Stimulated activated CD4-positive, alpha-beta T cell treated with anti-CD3 and anti-CD28 coated beads, TNF-alpha, amount 100 ng/mL, for 48 hours (primary cell): ENCODE measurements at places on chromosomes 16 and 17.

DNA sequence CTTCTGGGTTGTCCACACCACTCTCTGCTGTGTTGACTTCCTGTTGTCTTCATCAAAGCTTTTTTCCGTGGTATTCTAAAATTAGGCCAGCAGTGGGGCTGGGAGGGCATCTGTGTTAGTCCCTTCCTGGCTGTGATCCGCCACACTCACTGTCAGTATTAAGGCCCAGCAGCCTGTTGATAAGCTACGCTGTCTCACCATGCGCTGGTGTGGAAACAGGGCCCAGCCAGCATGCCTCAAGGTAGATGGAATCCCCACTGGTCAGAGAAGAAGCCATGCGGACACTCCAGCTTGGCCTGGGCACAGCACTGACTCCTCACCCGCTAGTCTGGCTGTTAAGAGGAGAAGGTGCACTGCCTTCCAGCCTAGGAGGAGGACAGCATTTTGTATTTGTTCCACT is 11.4 kb downstream of the CDR2L start:
- DNase-seq: no peak

DNA sequence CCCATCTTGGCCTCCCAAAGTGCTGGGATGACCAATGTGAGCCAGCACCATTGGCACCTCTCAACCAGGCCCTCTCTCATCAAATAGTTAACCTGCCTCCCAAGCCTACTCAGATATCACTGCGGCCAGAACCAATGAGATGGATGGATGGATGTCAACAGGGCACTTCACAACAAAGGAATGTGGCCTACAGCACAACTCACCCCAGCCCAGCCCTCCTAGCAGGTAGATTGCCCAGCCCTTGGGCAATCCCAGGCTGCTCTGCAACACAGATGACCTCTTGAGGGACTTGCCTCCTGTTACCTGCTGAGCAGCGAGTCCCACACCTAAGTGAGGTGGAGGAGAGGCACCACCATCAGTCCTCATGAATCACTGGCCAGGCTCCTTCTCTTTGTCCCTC is 22.6 kb upstream of the KIFC3 start:
- no peak for DNase-seq

DNA sequence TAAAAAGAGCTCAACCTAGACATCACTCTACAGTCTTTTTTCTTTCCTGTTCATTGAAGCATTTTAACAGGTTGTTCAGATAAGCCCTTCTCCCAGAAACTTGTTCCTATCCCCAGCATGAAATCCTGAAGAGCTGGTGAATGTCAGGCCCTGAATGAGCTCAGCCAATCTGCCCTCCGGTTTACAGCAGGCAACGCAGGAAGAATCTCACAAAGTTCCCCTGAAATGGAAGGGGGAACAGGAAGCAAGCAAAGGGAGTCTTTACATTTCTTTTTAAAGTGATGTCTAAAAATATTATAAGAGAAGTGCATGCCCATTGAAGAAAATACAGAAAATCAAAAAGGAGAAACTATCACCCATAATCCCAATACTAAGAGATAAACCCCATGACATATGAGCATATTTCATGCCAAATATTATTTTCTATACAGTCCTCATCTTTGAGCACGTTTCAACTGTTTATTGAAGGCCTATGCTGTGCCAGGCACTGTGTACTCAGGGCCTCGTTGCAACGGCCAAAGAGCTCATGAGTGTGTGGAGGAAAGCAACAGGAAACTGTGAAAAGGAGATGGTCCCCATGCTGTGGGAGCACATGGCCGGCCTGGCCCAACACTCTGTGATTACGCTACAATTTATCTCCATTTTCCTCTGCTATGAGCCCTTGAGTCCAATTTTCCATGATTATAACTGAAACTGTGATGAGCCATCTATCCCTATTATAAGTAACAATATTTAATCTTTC is 5.7 kb downstream of the TK2 start:
- no peak for DNase-seq

GRCh38 chr16:11060842-11061241 is 116.5 kb downstream of the CLEC16A start:
- DNase-seq: no peak

DNA sequence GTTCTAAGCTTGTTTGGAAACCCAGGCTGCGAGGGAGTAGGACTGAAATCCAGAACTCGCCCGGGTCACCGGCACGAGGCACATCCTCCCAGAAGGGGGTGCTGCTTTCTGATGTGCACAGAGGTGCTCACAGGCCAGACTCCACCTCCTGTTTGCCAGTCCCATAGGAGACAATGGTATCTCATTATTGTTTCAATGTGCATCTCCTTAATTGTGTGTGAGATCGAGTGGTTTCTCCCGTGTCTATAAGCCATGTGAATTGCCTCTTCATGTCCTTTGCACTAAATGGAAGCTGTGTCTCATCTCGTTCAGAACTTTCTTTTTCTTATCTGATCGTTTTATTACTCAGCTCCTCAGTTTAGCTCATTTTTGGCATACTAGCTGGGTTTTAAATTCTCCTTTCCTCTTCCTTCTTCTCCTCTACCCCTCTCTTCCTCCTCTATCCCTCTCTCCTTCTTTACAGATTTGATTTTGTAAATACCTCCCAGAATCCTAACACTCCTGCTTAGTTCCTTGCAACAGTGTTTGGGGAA is 32.1 kb upstream of the PRKCB start:
- peak; percentile 58 for DNase-seq

DNA sequence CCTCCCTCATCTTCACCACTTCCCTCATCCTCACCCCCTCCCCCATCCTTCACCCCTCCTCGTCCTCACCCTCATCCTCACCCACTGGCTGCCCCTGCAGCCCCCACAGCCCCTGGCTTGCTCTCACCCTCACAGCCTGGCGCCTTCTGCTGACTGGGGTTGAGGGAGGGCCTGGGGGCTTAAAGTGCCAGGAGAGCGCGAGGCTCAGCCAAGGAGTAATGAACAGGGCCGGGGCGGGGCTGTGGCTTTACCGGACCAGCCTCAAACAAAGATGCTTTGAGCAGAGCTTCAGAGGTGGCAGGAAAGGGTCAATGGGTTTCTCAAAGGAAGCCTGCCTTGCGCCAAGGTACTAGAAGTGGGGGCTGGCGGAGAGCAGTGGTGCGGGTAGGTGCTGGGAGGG is at the start of gene PRSS33:
Gene PRSS33 (minus strand): TSS at position 155 of the 400 bp plus-strand sequence. CDS start 1,013 bp downstream, outside the sequence.
- DNase-seq: no peak

- no peak for DNase-seq
These were observed 100.5 kb upstream of the HS3ST3A1 start for GRCh38 chr17:13702266-13702665.

GRCh38 chr17:27809555-27809954 is 9.2 kb upstream of the NOS2 start:
- no peak for DNase-seq

- DNase-seq: no peak
These were observed 56.6 kb upstream of the GSE1 start for GRCh38 chr16:85556456-85557082.

DNA sequence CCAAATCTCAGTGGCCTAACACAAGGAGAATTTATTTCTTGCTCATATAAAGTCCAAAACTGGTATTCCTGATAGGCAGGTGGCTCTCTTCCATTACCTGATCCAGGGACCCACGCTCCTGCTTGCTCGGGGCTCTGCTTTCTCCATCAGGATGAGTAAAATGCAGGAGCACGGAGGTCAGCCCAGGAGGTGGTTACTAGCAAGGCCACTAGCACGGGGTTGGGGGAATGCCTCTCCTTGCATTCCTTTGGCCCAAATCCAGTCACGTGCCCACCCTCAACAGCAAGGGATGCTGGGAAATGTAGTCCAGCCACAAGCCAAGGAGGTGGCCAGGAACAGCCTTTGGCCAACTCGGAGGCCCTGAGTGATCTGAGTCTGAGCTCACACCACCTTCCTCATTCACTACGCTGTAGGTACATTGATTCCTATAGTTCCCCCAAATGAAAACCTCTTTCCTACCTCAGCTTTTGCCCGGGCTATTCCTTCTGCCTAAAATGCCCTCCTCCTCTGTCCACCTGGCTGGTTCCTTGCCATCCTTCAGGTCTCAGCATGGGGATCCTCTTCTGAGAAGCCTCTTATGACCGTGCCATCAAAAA is 38.3 kb upstream of the HAPSTR1 start:
- DNase-seq: no peak
